Amniotic stem cell (primary cell): ENCODE measurements at places on chromosomes 7 and 10.

DNA sequence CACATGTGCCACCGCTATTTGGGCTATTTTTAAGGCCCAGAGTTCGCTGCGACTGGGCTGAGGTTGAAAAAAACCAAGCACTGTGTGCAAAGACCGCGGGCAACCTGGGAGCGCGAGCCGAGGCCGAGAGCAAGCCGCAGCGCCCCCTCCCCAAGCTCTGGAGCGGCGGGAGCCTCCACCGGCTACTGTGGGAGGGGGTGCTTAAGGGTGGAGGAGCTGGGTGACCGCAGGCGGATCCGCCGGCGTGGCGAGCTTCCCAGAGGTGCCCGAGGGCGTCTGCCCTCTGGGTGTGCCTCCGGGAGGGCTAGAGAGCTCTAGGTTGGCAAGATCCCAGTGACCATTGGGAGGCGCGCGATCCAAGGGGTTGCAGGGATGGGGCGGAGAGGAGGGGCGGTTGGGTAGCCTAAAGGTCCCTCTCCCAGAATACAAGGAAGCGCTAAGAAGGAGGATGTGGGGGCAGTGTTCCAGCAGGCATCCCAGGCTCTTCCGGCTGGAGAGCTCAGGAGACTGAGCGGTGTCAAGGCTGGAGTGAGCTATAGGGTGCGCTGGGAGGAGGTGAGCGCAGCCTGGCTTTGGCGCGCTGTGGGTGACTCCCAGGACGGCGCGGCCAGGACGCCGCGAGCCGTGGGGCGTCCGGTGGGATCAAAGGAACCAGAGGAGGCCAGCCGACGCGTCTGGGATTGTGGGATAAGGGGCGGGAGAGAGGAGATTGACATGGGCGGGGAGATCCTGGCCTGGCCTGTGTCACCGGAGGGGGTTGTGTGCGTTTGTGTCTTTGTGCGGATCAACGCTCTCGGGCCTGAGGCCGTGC lies 8.0 kb downstream of the DLX5 start:
- no peak for DNase-seq

DNA sequence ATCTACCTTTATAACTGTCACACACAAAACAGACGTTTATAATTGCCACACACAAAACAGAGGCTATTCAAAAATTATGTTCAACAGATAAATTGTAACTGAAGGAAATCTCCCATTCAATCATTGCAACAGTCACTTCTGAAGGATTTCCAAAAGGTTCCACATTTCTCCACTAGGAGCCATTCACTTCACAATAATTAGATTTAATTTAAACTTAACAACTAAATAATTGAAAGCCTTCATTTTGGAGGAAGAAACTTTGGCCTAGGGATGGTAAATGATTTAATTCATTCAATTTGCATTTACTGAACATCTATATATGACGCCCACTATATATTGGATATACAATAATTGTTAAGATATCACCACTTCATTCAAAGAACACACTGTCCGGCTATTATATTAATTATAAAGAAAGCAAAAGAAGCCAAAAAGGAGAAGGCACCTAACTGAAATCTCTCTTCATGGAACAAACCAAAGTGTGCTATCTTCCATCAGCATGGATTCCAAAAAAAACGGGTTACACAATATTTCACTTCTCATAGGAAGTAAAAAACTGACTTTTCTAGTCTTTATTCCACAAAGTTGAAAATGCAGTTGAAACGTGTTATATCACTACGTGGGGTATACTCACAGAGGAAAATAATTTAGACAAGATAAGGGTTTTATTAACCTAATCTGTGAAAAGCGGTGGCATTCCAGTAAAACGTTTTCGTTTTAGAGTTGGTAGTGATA lies 1.7 kb downstream of the ATAD1 start:
- no peak for DNase-seq

- no peak for DNase-seq
Observed at GRCh38 chr7:116984917-116985316, 31.6 kb downstream of the ST7 start.

- no peak for DNase-seq
Observed at GRCh38 chr7:78828317-78828716, 625.1 kb downstream of the MAGI2 start.

GRCh38 chr10:14554091-14554490 lies 220.6 kb downstream of the FAM107B start:
- DNase-seq: no peak

- no peak for DNase-seq
Observed at GRCh38 chr10:86234541-86235270, 131.9 kb downstream of the GRID1 start.

DNA sequence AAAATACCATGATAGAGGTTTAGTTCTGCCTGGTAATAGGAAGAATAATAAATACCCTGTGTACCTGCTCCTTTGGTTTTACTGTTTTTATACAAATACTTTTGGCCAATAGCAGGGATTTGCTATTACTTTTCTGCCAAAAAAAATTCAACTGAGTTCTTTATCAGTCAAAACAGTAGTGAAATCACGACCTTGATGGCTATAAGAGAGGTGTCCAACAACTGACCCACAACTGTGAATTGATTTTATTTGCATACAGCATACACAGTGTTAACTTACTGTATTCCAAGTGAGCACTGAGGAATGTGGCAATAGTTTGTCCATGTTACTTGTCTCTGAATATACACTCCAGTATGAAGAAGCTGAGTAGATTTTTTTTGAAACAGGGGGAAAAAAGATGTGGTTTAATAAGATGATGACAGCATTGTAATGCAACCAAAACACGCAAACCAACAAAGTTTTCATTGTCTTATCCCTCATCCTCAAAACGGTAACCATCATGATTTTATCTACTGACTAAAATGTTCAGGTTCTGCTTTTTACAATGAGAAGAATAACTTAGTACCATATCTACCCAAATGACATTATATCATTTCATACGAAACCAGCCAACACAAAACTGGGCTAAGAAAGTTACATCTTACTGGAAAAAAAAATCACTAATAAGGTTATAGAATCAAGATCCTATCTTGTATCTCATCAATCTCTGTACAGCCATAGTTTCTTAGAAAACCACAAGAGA lies 63.3 kb downstream of the GSAP start:
- DNase-seq: no peak

DNA sequence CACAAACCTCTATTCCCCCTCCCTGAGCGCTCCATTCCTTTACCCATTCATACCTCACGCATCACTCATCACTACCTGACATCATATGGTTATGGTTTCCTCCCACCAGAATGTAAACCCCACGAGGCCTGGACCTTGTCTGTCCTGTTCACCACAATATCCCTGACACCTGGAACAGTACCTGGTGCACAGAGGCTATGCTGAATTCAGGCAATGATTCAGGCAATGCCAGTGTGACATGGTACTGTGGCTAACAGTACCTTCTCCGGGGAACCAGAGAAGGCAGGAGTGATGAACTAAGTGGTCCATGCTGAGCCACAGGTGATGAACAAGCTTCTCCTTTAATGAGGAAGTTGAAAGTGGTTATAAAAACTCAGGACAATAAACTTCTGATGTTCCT lies 202.5 kb upstream of the PLXNA4 start:
- DNase-seq: no peak

- DNase-seq: no peak
Observed at GRCh38 chr10:61047081-61047480, 103.1 kb upstream of the RHOBTB1 start.

GRCh38 chr7:158271646-158272045 lies 316.0 kb downstream of the PTPRN2 start:
- no peak for DNase-seq

GRCh38 chr7:94922457-94922856 lies 15.1 kb downstream of the PPP1R9A start:
- DNase-seq: no peak

DNA sequence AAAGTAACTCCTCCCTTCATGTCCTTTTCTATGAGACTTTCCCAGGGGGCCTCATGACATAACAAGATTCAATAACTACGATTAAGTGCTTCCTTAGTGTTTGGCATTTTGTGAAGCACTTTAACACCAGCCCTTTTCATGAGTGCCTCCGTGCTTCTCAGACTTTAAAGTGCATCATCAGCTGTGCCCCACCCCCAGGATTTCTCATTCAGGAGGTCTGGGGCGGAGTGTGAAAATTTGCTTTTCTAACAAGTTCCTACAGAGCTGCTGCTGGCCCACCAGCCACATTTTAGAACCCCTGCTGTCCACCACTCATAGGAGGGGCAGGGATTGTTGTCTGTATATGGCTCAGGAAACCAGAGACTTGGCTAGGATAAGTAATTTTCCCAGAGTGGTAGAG lies 445.3 kb downstream of the LRMDA start:
- DNase-seq: no peak

DNA sequence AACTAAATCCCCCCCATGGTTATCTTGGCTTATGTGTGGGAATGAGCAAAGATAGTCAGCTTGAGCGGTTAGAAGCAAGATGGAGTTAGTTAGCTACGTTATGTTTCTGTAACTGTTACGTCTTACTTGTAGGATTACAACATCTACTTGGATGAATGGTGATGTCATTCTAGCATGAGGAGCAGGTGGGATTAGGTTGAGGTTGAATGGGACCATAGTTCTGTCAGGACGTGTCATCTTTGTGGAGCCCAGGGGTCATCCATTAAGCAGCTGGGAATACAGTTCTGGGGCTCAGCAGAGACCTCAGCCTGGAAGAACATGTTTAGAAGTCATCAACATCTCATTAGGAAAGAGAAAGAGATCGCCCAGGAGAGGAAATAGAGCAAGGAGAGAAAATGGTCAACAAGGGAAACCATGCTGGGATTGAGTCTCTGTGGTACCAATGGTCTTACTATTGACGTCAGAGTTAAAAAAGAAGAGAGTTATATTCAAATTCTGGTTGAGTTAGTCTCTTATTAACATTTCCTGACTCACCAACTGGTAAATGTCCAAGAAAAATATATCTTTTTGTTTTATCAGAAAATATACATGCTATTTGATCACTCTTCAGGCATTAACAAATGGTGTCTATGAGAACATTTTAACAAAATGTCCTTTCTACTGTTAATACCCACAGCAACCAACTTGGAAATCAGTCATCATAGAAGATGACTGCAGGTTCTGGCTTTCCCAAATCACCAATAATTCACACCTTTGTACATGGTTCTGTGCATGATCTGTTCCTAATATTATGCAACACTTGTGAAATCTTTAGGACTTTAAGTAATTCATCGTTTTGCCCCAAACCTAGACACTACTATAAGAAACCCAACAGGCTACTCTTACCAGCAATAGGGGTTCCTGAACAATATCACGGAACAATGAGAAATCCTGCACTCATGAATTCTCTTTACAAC lies 96.9 kb downstream of the KIAA1217 start:
- DNase-seq: no peak

- DNase-seq: no peak
Observed at GRCh38 chr10:132499367-132499685, 38.3 kb upstream of the INPP5A start.

DNA sequence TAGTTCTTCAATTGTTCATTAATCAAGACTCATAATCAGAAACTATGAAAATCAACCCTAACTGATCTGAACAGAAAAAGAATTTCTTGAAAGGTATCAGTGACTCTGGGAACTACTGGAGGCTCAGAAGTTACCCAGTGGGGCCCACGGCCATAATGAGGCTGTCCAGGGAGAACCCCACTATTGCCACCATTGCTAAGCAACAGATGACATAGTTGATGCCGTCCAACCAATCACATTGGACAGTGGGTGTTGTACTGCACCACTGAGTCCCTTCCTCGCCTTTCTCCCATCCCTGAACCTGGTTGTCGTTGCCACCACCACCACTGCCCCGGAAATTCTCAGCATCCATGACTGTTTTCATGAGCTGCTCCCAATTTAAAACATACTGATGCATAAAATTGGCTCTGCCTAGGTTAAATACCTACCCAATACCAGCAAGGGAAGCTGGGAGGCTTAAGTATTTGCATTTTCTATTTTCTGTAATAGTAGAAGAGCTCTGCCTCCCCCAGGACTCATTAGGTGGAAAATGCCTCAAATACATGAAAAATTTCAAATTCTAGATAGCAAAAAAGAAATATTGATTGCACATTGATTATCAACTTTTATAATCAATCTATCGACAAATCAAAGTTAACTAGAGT lies 26.7 kb upstream of the USP6NL start:
- no peak for DNase-seq

- no peak for DNase-seq
Observed at GRCh38 chr7:44318332-44318731, 7.1 kb downstream of the CAMK2B start.

GRCh38 chr7:38893061-38893460 lies 15.9 kb downstream of the VPS41 start:
- DNase-seq: no peak

- DNase-seq: no peak
Observed at GRCh38 chr7:107891636-107892366, 818 bp downstream of the DLD start.

GRCh38 chr7:104584620-104585019 lies 256.2 kb downstream of the LHFPL3 start:
- no peak for DNase-seq

DNA sequence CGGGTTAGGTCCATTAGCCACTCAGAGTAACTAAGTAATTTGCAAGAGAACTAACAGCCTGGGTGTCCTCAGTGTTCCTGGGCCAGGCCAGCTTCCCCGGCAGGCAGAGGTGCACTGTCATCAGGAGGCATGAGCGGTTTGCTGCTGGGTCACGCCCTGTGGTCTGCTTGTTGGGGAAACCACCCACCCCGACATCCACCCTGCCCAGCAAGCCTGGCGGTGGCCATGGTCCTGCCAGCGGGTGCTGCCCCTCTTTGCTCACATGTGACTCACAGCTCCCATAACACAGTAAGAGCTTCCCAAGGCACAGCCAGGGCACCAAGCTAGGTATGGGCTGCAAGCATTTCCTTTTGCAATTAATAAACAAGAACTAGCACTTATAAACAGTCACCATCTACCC lies 75.9 kb downstream of the RGS10 start:
- no peak for DNase-seq

DNA sequence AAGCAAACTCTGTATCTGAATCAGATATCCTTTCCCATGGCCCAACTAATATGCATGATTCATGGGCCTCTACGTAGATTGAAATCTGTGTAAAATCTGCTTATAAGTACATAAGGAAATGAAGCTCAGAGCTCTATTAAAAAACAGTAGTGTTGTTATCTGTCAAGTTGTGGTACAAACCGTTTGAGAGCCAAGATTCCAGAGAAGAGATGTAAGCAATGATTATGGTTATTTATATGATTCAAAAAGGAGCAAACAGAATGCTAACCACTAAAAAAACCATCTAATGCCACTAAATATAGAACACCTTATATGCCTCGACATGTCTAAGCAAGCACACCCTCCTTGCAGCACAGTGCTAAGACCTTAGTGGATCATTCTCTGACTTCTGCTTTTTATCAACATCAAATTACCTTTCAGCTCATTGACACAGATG lies 26.6 kb downstream of the RPP38 start:
- peak; percentile 9 for DNase-seq

GRCh38 chr10:86711513-86712316 lies 43.4 kb downstream of the LDB3 start:
- DNase-seq: no peak

- no peak for DNase-seq
Observed at GRCh38 chr10:974038-974784, 14.0 kb upstream of the GTPBP4 start.
